ENCODE measurements at places on chromosomes 5 and 9. TPM values are rescaled to one million over a fixed set of nuclear protein-coding genes. Genes with fewer than 3 reads are reported as not detected.
A peak's percentile ranks its signal among the peaks of the same experiment; 100 is the strongest.

DNA sequence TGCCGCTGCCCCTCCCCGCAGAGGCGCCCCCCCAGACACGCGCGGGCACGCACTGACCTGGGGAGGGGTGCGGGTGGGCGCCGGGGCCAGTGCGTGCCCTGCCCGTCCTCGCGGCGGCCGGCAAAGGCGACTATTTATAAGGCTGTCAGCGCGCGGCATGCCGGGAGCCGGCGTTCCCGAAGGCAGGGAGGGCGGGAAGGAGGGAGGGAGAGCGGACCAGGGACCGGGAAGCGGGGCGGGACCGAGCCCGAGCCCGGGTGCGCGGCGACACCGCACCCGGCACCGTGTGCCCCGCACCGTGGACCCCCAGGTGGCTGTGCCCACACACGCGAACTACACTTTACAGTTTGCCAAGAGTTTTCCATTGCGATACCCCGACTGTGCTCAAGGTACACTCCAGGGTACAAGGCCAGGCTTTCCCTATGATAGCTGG lies at the start of gene AK1:
TSS of gene AK1 (minus strand) at position 110 of the 433 bp plus-strand sequence. CDS start 3,058 bp downstream, outside the sequence.
- DNase-seq: no peak

GRCh38 chr5:139451878-139452660 lies 10.5 kb downstream of the ECSCR start:
- DNase-seq: no peak

- DNase-seq: no peak
Observed at GRCh38 chr5:35781181-35781790, 75.4 kb upstream of the IL7R start.

DNA sequence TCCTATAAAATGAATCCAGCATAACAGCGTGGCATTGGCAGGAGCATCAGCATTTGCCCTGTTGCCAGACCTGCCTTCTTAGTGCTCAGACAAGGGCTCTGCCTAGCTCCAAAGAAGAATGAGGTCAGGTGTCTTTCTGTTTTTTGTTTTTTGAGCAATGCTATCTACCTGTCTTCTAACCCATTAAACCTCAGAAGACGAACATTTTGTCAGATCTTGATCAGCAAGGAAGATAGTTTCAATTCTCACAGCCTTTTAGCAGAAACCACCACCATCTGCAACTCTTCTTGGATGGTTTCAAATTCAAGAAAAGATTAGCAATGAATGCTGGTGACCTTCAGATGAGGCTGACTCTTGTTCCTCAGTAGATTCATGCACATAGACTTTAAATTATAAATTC lies 103.5 kb upstream of the IQGAP2 start:
- DNase-seq: no peak

DNA sequence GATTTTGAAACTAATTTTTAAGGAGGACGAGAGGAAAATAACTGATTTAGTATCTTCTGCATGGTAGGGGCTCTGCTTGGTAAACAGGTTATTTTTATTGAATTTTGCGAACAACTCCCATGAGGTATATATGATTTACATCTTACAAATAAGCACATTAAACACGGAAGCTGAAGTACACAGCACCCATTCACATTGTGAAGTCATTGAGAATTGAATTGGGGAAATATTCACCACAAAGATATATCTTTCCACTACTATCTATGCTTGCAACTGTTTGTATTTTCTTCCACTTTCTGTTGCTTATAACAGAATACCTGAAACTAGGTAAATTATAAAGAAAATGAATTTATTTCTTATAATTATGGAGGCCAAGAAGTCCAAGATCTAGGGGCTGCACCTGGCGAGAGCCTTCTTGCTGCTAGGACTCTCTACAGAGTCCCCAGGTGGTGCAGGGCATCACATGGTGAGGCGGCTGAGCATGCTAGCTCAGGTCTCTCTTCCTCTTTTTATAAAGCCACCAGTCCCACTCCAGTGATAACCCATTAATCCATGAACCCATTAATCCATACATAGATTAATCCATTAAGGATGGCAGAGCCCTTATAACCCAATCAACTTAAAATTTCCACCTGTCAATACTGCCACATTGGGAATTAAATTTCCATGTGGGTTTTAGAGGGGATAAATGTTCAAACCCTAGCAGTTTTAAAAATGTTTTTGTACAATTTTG lies 79.0 kb upstream of the ZNF608 start:
- no peak for DNase-seq

- DNase-seq: no peak
Observed at GRCh38 chr9:127521919-127522304, 70.6 kb downstream of the LRSAM1 start.

FOXD4L5 gene
- 0.11 TPM for total RNA-seq

GRCh38 chr5:174825587-174825986 lies 101.2 kb downstream of the MSX2 start:
- DNase-seq: peak; percentile 79

APBA1 gene
- total RNA-seq: 5.9 TPM

TRIM52 gene
- 7.3 TPM for total RNA-seq

- DNase-seq: no peak
Observed at GRCh38 chr5:3393122-3393919, 202.3 kb upstream of the IRX1 start.

PCDHB5 gene
- total RNA-seq: 8.7 TPM

DDX4 gene
- not detected for total RNA-seq

DNA sequence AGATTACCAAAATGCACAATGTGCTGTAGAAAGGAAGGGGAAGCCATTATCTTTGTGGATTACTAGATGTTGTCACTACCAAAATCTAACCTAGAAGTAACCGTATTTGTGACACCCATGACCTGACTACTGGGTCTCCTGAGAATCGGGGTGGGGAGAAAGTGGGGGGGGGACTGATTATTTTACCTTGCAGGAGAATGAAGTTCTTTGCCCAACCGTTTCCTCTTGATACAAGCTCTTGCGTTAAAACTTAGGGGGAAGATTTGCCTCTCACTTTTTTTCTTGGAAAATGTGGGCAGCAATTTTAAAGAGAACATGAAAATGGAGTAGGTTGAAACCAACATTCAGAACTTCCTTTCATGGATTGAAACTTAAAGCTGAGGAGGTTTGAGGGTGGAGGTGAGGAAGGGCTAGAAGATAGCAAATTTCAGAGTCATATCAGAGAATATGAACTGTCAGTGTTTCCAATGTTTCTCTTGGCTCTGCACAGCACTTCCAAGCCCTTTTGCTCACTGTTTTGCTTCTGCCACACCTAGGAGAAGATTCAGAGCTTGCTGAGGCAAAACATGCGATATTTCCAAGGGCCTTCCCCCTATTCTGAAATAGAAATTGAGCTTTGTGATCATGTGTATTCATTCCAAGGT lies 280.8 kb downstream of the AOPEP start:
- no peak for DNase-seq

DNA sequence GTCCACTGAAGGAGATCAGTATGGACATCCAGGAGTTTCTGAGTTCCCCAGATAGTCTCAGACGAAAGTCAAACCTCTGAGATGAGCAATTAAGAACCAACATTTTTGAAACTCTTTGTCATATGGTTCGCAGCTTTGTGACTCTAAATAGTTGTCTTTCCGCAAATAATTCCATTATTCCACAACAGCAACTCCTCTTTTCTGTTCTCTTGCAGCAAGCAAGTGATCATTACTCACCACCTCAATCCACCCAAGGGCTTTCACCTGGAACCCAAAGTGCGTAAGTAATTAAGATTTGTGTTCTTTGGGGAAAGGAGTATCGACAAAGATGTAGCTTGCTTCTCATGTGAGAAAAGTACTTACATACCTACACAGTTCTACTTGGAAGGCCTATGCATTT lies 15.6 kb downstream of the MTX3 start:
- peak; percentile 6 for DNase-seq

NMUR2 gene
- not detected for total RNA-seq

GRCh38 chr5:94551858-94552257 lies 66.5 kb downstream of the KIAA0825 start:
- no peak for DNase-seq

- no peak for DNase-seq
Observed at GRCh38 chr5:62938927-62939326, 360.3 kb downstream of the LRRC70 start.

COX7C gene
- 459 TPM for total RNA-seq

FKTN gene
- total RNA-seq: 21.1 TPM

GRCh38 chr9:79774356-79774755 lies 202.6 kb downstream of the TLE4 start:
- DNase-seq: peak; percentile 22

DNA sequence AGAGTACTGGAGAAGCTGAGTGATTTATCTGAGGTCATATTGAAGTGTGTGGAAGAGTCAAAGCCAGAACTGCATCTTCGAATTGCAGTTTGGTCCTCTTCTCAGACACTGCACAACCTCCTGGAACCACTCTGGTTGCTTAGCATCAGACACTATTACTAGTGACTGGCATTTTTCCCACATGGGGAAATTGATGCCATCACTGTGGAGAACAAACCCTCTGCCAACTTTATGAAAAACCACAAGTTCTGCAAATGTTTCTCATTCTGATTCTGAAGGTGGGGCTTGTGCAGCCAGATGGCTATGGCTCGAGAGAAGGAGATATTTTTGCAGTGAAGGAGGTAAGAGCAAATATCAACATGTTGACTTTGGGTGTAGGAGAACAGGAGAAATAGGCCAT lies 67.2 kb downstream of the KCTD16 start:
- peak; percentile 1 for DNase-seq

PLAC8L1 gene
- total RNA-seq: 2.7 TPM

- DNase-seq: no peak
Observed at GRCh38 chr9:137029058-137029936, 1.3 kb upstream of the ABCA2 start.

GRCh38 chr9:91421971-91422757 lies 1.5 kb downstream of the NFIL3 start:
- peak; percentile 69 for DNase-seq

- no peak for DNase-seq
Observed at GRCh38 chr9:94665613-94666012, 26.3 kb upstream of the FBP1 start.

DNA sequence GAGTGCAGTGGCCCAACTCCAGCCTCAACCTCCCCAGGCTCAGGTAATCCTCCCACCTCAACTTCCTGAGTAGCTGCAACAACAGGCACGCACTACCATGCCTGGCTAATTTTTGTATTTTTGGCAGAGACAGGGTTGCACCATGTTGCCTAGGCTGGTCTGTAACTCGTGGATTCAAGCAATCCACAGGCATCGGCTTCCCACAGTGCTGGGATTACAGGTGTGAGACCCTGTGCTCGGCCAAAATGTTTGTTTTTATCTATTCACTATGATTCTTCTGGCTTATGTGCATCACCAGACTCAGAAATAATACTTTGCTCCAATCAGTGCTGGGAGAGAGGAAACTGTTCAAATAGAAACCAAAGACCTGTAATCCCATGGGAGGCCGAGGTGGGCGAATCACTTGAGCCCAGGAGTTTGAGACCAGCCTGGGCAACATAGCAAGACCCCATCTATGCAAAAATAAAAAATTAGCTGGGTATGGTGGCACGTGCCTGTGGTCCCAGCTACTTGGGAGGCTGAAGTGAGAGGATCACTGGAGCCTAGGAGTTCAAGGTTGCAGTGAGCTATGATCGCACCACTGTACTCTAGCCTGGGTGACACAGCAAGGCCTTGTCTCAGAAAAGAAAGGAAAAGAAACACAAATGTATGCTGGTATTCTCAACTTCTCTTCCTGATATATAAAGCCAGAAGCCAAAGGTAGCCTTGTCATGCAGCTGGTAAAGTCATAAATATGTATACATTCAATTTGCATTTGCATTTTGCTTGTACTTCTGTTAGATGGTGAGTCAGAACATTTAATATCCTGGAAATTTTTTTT lies 4.5 kb downstream of the PIP5K1B start:
- no peak for DNase-seq

LECT2 gene
- total RNA-seq: not detected

DNA sequence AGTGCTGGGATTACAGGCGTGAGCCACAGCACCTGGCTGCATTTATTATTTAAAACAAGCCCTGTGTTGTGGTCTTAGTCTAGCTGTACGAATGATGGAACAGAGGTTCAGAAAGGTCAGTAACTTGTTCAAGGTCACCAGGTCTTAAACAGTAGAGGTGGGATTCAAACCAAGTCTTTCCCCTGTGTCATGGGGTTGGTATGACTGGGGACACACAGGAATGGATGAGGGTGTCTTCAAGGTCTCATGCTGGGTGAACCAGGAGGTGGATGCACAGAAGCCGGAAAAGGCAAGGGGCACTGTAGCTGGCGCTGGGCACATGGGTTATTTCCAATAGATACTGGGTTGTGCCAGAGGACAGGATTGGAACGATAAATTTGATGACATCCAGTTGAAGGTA lies 32.2 kb upstream of the TJP2 start:
- DNase-seq: no peak

DNA sequence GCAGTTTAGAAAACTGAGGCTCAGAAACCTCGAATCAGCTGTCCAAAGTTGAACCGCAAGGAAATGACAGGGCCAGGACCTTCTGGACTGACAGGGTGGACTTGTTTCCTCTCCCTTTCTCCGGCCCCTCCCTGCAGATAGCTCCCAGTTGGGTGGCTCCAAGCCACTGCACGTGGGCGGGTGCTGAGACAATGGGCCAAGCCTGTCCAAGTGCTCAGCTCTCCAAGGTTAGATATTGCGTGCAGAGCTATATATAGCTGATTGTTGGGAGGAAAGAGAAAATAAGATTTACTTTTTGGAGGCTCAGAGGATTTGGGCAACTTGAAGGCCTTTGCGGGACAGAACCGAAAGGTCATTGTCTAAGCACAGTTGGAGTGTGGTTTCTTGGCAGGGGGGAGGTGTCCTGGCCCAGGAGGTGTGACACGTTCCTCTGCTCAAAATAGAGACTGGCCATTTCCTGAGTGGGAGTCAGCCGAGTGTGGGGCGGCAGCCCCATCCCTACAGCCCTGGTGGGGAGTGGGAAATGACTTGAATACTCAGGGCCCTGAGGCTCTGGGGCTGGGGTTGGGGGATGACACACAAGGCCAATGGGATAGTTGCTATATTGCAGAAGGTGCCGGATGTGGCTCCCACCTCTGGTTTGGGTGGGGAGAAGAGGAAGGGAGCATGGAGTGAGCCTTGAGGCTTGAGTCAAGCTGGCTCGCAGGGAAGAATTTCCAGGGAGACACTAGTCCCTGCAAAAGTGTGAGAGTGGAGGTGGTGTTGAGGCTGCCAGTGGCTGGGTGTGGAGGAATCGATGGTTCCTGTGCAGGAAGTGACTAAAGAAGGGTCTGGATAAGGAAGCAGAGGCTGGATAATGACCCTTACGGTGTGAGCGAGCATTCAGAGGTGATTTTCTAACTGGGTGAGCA lies 44.4 kb upstream of the SMAD5 start:
- peak; percentile 60 for DNase-seq

DNA sequence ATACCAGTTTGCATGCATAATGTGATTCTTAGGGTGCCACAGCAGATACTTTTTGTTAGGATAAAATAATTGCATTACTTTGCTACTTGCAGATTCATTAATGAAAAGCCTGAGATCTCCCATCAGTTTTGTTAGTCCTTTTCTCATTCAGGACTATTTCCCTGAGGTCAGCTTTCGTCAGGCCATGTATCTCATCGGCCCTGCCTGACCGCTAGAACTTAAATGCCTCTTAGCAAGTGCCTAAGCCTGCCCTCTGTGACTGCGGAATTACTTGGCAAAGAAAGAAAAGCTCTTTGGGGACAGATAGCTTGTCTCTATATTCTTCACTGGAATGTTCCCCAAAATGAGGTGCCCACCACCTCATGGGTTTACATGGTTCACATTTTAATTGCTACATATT lies 147.8 kb downstream of the KCTD16 start:
- DNase-seq: no peak

PDZD2 gene
- 10.3 TPM for total RNA-seq

Data from astrocyte (in vitro differentiated cells and primary cell).